ENCODE measurements at places on chromosomes 2 and 18.

GRCh38 chr2:219417374-219417773, 803 bp upstream of the DES start:
- DNase-seq, result no peak

GRCh38 chr2:172658945-172659344, 76.7 kb upstream of the RAPGEF4 start:
- DNase-seq, result no peak

DNA sequence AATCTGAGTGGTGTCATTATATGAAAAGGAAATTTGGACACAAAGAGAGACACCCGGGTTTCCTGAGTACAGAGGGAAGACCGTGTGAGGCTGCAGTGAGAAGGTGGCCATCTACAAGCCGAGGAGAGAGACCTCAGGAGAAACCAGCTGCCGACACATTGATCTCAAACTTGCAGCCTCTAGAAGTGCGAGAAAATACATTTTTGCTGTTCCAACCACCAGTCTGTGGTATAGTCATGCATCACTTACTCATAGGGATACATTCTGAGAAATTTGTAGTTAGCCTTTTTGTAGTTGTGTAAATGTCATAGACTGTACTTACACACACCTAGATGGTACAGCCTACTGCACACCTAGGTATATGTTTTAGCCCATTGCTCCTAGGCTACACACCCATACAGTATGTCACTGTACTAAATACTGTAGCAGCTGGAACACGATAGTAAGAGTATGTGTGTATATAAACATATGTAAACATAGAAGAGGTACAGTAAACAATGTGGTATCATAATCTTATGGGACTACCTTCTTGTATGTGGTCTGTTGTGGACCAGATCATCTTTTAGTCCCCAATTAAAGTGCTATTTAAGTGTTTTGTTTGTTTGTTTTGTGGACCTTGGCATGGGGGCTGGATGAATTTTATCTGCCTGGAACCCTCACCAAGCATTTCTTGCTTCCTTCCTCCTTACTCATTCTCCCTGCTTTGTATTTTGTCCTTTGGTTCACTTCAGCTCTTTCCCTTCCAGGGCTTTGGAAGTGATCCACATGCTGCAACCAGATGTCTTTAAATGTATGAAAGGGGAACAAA, 38.3 kb upstream of the SESTD1 start:
- DNase-seq, result no peak

GRCh38 chr2:48750128-48750739, 5.3 kb downstream of the LHCGR start:
- DNase-seq, result peak; percentile 34

Data from MV-4-11 (cell line).